ENCODE measurements at places on chromosomes 11 and 22.

GRCh38 chr11:27525824-27526516, 19.4 kb upstream of the LIN7C start:
- DNase-seq: no peak

- no peak for DNase-seq
These were observed 167.4 kb downstream of the NAV2 start for GRCh38 chr11:19880088-19880345.

DNA sequence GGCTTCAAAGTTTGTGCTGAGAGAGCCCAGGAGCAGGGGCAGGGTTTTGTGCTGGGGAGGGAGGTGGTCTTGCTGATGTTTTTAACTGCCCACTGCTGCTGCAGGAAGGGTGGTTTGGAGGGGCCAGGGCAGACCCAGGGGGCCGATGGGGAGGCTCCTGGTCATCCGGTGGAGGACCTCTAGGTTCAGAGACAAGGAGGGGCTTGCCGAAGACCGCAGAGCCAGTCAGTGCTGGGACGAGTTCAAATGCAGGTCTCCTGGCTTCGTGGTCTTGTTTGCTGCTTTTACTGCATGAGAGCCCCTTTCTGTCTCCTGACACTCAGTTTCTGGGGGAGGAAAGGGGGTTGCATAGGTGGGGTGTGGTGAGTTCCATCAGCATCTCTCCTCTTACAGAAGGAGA, 26.0 kb downstream of the CACNA1I start:
- no peak for DNase-seq

DNA sequence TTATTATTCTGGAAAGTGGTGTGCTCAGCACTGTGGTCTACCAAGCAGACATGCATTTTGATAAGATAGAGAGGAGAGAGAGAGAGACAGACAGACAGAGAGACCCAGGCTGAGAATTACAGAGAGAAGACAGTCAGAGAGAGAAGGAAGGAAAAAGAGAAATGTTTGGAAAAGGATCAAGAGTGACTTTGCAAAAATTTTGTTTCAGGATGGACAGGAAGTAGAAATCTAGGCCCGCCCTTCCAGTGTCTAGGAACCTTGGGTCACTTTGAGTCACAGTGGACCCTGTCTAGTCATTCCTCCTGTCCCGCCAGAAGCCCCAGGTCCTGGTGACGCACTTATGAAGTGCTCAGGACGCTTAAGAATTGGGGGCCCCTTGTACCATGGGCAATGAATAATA, 166.7 kb downstream of the ST3GAL4 start:
- DNase-seq: no peak

DNA sequence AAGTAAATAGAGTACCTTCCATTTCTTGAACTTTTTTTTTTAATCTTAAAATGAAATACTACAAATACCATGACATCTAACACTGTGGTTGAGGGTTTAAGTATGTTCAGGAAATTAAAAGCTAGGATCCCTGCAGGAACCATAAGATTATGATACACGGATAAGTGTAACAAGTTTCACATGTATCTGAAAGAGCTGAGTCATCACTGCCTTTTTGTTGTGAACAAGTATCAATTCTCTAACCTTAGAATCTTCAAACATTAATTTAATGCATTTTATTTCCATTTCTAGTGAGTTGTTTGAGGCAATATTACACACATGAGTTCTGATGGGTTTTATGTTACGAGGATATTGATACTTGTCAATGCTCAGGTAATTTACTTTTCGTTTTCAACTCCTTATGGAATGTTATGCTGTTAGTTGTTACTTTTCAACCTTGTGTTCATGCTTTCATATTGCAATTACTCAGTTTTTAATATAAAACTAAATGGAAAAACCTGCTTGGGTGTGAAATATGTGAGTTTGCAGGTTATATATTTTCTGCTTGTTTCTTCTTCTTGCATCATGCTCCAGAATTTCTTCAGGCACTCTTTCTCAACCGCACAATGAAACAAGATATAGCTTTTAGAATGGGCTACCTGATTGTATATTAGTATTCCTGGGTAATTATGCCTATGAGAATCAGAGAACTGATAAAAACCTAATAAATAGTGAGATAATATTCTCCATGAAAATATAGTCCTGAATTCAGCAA, 361.3 kb upstream of the MTNR1B start:
- DNase-seq: no peak

DNA sequence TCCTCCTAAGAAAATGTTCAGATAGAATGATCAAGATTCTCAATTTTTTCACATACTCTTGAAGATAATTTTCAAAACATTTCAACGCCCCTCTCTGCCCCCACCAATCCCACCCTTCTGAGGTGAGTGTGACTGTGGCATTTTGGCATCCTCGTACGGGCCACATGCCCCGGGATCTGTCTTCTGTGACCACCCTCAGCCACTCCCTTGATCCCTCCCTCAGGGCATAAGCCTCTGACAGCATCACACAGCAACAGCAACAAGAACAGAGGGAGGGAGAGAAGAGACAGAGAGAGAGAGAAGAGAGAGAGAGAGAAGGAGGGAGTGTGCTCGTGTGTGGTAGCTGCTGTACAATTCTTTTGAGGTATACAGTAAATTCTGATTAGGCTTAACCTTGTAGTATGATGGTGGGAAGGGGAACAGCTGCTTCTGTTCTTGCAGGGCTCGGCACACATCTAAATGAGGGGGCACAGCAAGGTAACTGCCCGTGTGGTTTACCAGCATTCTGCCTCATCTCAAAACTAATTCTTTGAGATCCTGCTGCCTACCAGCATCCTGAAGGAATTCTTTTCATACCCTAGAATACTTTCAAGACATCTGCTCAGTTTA, 21.4 kb downstream of the SCUBE2 start:
- DNase-seq: no peak

DNA sequence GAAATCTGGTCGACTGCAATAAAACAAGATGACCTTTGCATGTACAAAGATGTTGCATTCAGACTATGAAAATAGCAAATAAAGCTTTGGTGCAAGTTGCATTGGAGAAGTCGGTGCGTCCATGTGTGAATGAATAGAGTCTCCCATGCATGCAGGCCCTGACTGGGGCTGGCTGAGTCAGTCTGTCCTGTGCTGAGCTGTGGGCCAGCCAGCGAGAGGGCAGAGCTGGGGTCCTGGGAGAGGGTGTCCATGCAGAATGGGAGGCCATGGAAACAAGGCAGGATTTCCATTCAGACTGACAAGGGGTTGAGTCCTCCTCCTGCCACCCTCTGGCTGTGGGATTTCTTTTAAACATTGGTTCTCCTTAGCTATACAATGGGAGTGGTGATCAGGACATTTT, 2.3 kb upstream of the CRYBB3 start:
- no peak for DNase-seq

DNA sequence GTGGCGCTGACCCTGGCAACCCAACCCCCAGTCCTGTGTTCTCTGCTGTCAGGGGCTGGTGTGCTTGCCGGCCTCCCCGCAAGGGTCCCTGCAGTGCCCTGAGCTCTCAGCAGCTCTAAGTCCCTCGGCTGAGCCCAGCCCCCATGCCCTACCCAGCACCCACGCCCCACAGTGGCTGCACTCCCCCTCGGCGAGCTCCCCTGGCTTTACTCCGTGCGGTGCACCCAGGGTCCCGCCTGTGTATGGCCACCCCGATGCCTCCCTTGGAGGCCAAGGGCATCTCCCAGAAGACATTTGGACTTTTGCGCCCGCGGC, 72.5 kb upstream of the SHISAL1 start:
- no peak for DNase-seq

DNA sequence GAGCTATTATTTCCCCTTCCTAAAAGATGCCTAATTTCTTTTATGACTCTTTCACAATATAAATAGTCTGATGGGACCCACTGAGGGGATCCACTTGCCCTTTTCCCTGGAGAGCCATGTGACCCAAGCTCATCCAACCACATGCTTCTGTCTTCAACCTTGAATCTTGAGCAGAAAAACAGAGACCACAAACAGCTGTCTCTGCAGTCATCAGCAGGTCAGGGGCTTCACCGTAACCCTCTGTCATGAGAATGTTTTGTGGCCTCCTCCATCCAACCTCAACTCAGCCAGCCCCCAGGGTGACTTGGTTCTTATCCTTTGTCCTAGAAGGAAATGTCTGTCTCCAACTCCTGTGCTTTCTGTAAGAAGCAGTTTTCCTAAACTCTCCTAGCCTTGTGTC, 129.6 kb upstream of the POU2AF2 start:
- DNase-seq: no peak

DNA sequence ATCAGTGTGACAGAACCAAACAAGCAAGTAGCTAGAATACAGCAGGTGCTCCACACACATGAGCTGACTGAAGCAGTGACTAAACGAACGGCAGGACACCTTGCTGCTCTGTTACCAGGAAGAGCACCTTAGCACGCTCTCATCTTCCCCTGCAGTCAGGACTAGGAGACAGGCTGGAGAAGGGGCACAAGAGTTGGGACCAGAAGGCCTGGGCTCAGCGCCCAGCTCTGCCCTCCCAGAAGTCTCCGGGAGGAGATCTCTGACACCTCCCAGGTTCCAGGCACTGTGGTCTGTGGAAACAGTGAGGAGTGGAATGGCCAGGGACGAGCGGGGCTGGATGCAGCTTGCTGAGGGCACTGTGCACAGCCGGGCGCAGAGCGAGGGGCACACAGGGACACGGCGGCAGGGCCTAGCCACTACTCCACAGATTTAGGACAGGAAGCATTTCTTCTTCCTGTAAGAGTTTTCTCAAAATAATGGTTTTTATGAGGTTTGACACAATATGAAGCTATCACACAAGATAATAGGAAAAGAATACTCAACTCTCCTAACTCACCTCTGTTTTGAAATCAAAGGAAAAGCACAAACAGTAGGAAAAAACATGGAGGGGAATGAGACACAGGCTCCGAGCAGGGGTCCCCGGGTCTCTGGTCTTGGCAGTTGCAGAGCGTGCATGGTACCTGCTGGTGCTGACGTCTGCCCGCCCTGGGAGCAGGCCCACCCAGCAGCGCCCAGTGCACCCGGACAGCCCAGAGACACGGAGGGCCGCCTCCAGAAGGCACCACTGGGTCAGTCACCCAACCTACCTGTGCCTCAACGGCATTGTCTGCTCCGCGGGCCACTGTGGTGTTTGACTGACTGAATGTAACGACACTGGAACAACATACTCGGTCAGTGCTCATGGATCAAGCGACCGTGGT, 67.6 kb downstream of the NCAPD3 start:
- DNase-seq: no peak

DNA sequence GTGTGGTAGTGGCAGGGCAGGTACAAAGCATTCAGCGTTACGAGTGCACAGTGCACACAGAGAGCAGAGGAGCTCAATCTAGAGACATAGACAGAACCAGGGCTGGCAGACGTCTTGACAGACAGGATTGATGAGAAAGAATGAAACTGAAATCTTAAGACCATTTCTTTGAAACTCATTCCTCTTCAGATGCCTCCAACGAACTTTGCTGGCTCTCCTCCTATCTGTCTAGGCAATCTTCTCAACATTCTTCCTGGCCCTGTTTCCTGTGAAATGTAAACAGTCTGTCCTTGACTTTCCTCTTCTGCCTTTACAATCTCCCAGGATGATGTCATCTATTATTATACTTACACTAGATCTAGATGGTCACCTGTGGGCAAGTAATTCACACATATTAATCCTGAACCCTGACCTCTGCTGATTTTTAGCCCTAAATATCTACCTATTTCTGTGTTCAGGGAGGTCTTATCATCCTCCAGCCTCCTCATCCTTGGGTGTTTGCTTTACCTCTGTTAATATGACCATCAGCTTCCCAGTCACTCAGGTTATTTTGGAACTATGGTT, 119.5 kb downstream of the ENTHD1 start:
- no peak for DNase-seq

GRCh38 chr11:43261775-43262174, 50.0 kb upstream of the API5 start:
- no peak for DNase-seq

DNA sequence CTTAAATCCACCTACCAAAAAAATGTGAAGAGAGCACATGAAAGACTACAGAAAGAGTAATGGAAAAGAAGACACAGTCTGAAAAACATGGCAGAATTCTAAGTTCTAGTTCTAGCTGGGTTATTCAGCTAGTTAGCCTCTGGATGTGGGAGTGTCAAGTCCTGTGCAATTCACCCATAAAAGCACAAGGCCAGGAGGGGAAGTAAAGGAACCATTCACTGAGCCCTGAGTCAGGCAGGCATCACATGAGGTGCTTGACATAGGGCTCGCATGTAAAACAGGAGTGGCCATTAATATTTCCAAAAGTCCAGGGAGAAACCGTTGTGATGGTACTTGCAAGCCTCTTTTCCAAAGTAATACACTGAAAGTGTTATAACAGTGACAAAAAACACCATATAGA, 103.7 kb downstream of the GAB2 start:
- DNase-seq: no peak

DNA sequence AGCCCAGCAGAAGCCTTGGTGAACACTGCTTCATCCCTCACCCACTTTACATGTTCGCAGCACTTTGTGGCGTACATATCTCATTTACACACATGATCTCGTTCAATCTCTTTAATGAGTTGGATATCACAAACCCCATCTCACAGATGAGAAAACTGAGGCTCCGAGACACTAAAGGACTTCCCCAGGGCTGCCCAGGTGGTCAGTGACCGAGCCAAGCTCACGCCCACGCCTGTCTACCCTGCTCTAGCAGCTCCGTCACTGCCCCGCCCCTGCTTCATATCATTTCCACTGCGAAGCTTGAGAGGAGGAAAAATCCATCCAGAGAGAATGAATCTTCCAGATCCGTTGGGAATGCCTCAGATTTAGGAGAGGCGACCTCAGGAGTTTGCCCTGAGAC, 11.8 kb upstream of the DSCAML1 start:
- no peak for DNase-seq

GRCh38 chr11:46666516-46666915, 33.9 kb downstream of the ARHGAP1 start:
- DNase-seq: no peak

GRCh38 chr11:64996710-64997380, at the start of gene BATF2:
Gene BATF2 (minus strand): TSS chr11:64996971. CDS start chr11:64996914, 57 bp downstream.
- no peak for DNase-seq

DNA sequence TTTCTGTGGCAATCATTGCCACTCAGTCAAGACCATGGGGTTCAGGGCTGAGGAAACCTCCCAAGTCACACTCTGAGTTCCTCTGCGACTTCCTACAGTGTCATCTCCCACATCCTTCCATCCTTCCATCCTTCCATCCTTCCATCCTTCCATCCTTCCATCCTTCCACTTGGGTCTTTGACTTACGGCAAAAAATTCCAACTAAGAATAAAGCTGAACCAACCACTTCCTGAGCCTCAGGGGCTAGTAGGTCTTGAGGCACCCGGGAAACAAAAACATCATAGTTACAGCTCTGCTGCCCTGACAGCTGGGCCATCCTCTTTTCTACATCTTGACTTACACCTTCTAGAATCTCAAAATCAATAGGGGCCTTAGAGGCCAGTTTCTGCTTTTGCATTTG, 32.1 kb downstream of the EHF start:
- no peak for DNase-seq

DNA sequence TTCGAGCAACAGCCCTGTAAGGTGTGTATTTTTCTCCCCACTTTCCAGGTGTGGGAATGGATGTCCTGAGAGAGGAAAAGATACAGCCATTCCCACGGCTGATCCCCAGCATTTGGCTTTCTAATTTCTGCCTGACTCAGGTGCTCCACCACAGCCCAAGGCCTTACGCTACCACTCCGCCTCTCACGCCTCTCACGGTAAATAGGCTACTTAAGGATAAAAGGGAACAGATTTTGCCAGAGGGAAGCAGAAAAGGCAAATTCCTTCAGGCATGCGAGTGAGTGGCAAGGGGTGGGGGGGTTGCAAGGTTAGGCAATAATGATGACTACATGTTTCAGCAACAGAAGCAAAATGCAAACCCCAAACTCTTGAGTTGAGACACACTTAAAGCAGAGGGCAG, 9.2 kb downstream of the PVALB start:
- DNase-seq: no peak

- DNase-seq: no peak
These were observed 1373.1 kb downstream of the TBC1D22A start for GRCh38 chr22:48135592-48135991.

- DNase-seq: no peak
These were observed 32.5 kb downstream of the WT1 start for GRCh38 chr11:32402836-32403235.

All from mesothelial cell of epicardium (in vitro differentiated cells).